ENCODE measurements at places on chromosomes 11 and 22.

- no peak for DNase-seq
Observed at GRCh38 chr11:130831506-130831905, 84.8 kb downstream of the SNX19 start.

DNA sequence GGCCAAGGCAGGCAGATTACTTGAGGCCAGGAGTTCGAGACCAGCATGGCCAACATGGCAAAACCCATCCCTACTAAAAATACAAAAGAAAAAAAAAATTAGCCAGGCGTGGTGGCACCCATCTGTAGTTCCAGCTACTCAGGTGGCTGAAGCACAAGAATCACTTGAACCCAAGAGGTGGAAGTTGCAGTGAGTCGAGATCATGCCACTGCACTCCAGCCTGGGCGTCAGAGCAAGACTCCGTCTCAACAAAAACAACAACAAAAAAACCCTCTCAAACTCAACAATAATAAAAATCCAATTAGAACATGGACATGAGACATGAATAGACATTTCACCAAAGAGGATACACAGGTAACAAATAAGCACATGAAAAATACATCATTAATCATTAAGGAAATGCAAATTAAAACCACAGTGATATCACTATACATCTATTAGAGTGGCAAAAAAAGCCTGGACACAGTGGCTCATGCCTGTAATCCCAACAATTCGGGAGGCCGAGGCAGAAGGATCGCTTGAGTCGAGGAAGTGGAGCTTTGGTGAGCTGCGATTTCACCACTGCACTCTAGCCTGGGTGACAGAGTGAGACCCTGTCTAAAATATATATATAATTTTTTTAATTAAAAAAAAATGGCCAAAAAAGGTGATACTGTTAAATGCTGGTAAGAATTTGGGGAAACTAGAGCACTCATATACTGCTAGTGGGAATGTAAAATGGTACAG lies 12.7 kb upstream of the SEPTIN5 start:
- no peak for DNase-seq

- DNase-seq: no peak
Observed at GRCh38 chr11:126444072-126444471, 88.6 kb downstream of the ST3GAL4 start.

GRCh38 chr11:95924414-95924760 lies 480 bp upstream of the MTMR2 start:
- no peak for DNase-seq

GRCh38 chr11:61297746-61298145 lies 2.6 kb upstream of the VWCE start:
- DNase-seq: no peak

GRCh38 chr11:6655790-6656583 lies at the start of gene DCHS1:
TSS of gene DCHS1 (minus strand) at chr11:6655809. CDS start at chr11:6641613, 14,196 bp downstream.
- no peak for DNase-seq

DNA sequence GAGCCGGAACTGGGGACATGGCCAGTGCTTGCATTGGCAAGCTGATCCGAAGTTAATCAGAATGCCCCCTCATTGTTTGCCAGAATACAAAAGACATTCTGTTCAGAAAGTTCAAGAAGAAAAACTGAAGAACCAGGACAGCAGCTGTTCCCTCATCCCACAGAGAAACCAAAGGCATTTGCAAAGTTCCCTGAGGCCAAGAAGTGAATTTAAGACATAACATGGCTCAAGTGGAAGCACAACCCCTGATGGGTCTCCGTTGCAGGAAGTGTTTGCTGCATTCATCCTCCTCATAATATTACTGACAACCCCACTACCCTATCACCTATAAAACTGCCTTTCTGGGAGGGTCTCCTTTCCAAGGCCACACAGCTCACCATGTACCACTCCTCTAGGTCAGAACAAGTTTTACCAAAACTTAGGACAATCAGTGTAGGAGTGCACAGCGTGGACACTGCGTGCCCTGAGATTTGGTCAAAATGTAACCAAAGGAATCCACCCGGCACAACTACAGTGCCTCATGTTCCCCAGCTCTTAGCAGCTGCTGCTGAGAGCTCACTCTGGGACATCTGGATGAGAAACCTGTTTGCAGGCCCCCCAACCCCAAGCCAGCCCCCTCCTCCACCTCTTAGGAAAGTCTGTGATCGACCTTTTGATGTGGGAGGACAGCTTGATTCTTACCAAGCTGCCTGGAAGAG lies 101.6 kb upstream of the AKIP1 start:
- DNase-seq: no peak

GRCh38 chr22:39518996-39519680 lies 1.2 kb upstream of the ATF4 start:
- no peak for DNase-seq
